Occipital lobe (tissue), 3 donors: ENCODE measurements at places on chromosomes 7 and 10. TPM values are rescaled to one million over a fixed set of nuclear protein-coding genes. Genes with fewer than 3 reads are reported as not detected.

DNA sequence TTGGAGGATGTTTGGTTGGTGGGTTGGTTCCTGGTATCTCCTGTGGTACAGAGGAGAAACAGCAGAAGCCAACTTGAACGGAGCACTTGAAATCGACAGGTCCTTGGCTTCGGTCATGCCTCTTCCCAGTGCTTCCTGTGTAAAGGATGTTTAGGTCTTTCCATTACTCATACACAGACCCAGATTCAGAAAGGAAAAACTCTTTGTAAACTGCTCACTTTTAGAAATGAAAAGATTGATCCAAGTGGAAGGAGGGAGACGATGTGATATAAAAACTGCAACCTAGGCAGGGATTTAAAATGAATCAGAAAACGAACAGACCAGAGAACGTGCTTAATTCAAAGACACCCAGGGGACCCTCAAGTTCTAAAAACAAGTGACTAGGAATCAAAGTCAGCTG, 338.4 kb downstream of the GALNT17 start:
- DNase-seq, result no peak

- no peak for DNase-seq
These were observed 2.9 kb downstream of the ELFN1 start for GRCh38 chr7:1672851-1673486.

NPFFR1 gene
- 0.31 TPM for total RNA-seq

SEC61A2 gene
- total RNA-seq, result 52.7 TPM

ZNF727 gene
- 0.47 TPM for total RNA-seq

DRGX gene
- total RNA-seq, result not detected
